ENCODE measurements at places on chromosomes 6 and 20.
A peak's percentile ranks its signal among the peaks of the same experiment; 100 is the strongest.

DNA sequence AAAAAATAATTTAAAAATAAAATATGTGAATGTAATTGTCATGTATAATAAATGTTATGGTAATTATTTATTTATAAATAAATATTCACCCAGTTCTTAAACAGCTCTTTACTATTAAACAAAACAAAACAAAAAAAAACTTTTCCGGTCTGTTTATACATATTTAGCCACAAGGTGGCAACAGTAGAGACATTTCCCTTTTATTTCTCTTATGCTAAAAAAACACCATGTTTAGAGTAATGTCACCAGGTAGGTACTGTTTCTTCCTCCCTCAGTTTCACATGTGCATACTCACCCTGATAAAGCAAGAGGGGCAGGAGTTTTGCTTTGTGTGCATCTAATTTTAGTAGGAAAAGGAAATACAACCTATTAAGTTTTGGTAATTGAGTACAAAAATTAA lies 610.4 kb upstream of the IMPG1 start:
- no peak for DNase-seq

DNA sequence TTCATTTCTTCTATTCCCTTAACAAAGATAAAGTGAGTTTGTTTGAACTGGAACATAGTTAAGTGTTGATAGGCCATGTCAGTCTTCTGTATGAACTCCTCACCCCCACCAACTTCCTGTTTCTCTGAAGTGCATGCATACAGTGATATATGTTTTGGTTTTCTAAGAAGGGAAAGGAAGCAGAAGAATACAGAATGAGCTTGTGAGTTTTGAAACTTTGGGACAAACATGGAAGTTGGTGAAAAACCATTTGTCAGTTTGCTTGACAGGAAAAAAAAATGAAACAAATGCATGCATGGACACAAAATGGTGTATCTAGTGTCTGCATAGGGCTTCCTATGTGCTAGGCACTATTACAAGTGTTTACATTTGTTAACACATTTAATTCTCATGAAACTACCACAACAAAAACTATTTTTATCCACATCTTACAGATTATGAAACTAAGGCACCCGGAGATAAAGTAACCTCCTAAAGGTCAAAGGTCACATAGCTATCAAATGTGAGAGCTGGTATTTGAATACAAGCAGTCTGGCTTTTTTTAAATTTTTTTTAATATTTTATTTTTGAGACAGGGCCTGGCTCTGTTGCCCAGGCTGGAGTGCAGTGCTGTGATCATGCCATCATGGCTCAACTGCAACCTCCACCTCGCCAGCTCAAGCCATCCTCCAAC lies 105.9 kb downstream of the ADGRB3 start:
- no peak for DNase-seq

DNA sequence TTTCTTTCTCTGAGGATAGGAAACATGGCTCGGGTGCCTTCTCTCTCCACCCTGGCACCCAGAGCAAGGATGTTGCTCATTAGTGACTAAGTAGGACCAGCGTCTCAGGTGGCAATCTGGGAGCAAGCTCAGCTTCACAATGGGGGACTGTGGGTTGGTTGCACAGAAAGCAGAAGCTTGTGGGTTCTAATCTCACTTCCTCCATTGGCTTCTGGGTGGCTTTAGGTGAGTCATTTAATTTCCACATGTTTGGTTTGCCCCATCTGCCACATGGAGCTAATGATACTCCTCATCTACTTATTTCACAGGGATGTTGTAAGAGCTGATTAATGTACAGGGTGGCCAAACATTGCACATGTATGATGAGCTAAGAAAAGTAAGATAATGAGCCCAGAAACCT lies 54.8 kb upstream of the AKIRIN2 start:
- DNase-seq: no peak

GRCh38 chr6:75243333-75244062 lies at the start of gene COX7A2:
Gene COX7A2 (minus strand): TSS chr6:75243801. CDS start chr6:75243734, 67 bp downstream.
- DNase-seq: peak; percentile 92

DNA sequence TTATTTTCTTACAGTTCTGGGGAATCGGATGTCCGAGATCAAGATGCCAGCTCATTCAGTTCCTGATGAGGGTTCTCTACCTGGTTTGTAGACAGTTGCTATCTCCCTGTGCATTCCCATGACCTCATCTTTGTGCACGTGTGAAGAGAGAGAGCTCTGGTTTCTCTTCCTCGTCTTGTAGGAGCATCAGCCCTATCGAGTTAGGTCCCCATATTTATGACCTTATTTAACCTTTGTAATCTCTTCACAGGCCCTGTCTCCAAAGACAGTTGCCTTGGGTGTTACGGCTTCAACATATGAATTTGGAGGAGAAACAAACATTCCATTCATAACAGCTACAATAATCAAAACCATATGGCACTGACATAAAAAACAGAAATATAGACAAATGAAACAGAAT lies 455.3 kb downstream of the HACE1 start:
- DNase-seq: no peak

All from dorsolateral prefrontal cortex (tissue), 122 donors.